Vagina (tissue), 2 donors: ENCODE measurements at places on chromosomes 4 and X. TPM values are rescaled to one million over a fixed set of nuclear protein-coding genes. Genes with fewer than 3 reads are reported as not detected.

DNA sequence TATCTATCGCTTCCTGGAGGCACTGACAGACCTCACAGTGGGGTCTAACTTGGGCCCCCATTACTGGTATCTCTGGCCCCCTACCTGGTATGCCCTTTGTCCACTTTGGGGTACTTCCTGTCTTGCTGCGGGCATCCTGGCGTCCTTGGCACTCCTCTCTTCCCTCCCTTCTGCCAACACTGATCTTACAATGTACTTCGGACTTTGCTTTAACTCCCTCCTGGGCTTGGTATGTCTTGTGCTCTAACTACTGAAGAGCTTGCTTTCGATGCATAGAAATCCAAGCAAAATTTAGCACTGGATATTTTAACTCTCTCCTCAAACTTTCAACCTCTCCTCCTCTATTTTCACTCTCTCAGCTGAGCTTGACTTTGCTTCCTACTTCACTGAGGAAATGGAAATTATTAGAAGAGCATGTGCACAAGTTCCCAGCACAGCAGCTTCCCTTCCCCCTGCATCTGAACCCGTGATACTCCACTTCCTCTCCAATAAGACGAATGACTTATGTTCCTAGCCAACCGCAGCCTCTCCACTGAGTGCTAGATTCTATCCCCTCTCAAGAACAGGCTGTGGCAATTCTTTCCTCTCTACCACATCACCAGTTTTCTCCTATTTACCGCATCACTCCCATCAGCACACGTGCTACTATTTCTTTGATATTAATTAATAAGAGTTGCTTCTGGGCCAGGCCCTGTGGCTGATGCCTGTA, 52.9 kb downstream of the SUPT20HL2 start:
- no peak for DNase-seq
- H3K27ac ChIP-seq, result peak overlapping the region; percentile 13
- H3K27me3 ChIP-seq, result no peaks in the 10 kb centered on the region
- H3K4me1 ChIP-seq, result no peaks in the 10 kb centered on the region

DNA sequence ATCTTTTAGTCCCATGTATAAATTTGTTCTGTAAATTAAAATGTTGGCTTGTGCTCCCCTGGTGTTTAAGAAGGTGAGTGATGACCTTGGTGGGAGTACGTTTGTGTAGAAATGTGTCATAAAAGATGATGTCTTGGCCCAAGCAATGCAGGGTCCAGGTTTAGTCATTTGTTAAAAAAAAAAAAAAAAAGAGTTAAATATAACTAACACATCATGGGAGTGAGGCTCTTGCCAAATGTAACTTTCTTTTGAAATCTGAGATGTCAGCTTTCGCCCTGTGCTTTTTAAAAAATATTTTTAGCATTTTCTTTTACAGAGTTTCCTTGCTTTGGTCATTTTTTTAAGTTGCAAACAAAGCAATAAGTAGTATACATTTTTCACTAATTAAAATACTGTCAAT, 135.6 kb downstream of the FBXO8 start:
- H3K27ac ChIP-seq, result no peak overlapping the region
- H3K4me3 ChIP-seq, result no peak overlapping the region
- no peaks in the 10 kb centered on the region for H3K4me1 ChIP-seq
- no peaks in the 10 kb centered on the region for H3K27me3 ChIP-seq
- no peaks in the 10 kb centered on the region for H3K36me3 ChIP-seq

GRCh38 chr4:76420188-76420761, 666 bp downstream of the CCDC158 start:
- H3K27ac ChIP-seq, result no peak overlapping the region
- peak overlapping the region; percentile 80 for H3K4me3 ChIP-seq
- no peak for DNase-seq
- no peaks in the 10 kb centered on the region for H3K27me3 ChIP-seq

GRCh38 chr4:25953740-25954139, 39.7 kb downstream of the SMIM20 start:
- no peaks in the 10 kb centered on the region for H3K4me1 ChIP-seq
- H3K27ac ChIP-seq, result no peak overlapping the region
- no peaks in the 10 kb centered on the region for H3K36me3 ChIP-seq
- no peaks in the 10 kb centered on the region for H3K27me3 ChIP-seq

DNA sequence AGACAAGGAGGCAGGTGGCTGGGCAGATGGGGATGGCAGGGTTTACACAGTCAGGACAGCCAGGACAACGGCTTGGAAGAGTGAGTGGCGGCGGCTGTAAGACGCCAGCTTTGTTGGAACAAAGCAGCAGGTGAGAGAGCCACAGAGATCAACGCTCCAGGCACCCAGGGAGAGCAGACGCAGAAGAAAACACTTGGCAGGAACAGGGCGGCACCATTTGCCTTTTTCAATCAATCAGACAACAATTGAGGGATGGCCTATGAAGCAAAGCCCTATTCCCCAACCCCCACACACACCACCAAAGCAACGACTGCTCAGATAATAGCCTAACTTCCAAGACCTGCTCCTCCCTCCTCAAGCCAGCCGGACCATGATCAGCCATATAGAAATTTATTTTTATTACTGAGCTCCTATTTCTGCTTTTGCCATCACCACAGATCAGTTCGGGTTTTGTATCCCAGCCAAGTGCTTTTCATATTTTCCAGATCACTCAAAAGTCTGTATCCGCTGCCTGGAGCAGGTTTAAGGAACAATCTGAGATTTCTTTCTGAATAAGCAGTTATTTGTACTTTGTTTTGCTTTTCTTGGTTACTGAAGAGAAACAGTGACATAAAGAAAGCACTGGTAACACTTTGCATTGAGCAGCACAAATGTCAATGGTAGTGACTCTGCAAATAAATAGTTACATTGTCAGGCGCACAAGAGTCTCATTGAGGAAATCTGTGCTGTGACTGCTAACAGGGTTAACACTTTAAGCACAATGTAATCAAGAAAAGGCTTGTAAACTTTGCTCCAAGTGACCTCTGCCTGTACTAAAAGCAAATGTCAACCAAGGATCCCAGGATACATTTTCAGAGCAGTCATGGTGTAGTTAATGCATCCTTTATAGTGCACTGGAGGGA, 81.8 kb upstream of the RBPJ start:
- no peaks in the 10 kb centered on the region for H3K27me3 ChIP-seq
- H3K36me3 ChIP-seq, result no peaks in the 10 kb centered on the region
- no peak overlapping the region for H3K27ac ChIP-seq
- peaks cover 6% of the 10 kb centered on the region for H3K4me1 ChIP-seq
- no peak for DNase-seq
- H3K4me3 ChIP-seq, result no peak overlapping the region

- no peak overlapping the region for H3K4me3 ChIP-seq
- no peaks in the 10 kb centered on the region for H3K27me3 ChIP-seq
- peaks cover 5% of the 10 kb centered on the region for H3K36me3 ChIP-seq
- no peak overlapping the region for H3K27ac ChIP-seq
Observed at GRCh38 chrX:130413415-130413814, 11.6 kb downstream of the RBMX2 start.

GRCh38 chrX:47358387-47359065, 11.9 kb upstream of the ZNF157 start:
- no peaks in the 10 kb centered on the region for H3K27me3 ChIP-seq
- no peaks in the 10 kb centered on the region for H3K4me1 ChIP-seq
- no peak overlapping the region for H3K27ac ChIP-seq
- no peaks in the 10 kb centered on the region for H3K36me3 ChIP-seq

GRCh38 chr4:169485086-169485485, 127.3 kb downstream of the NEK1 start:
- H3K36me3 ChIP-seq, result no peaks in the 10 kb centered on the region
- H3K27me3 ChIP-seq, result no peaks in the 10 kb centered on the region
- peaks cover 12% of the 10 kb centered on the region for H3K4me1 ChIP-seq
- no peak overlapping the region for H3K27ac ChIP-seq

DNA sequence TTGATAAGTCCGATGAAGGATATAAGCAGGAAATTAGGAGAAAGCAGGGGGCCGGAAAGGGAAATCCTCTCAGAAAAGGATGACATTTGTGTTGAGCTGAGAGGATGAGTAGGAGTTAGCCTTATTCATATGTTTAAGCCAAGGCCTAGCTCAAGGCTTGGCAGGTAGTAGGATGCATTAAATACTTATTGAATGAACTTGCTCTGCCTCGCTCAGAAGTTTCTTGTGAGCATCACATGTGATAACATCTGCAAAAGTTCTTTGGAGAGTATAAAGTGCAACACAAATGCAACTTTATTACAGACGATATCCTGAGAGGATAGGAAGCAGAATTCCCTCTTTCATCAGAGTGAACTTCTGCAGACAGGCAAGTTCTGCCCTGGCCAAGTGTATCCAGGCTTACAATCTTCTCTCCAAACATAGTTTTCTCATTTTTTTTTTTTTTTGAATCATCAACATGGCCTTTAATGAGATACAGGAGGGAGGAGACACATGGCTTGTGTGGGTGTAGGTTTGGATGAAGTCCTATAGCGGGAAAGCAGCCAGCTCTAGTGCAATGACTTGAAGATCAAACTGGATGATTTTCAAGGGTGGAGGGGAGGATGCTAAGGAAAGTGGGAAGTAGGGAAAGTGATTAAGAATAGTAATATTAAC, 48.1 kb downstream of the LUZP4 start:
- peaks cover 12% of the 10 kb centered on the region for H3K4me1 ChIP-seq
- H3K27me3 ChIP-seq, result no peaks in the 10 kb centered on the region
- H3K4me3 ChIP-seq, result no peak overlapping the region
- DNase-seq, result no peak

GRCh38 chr4:102521570-102521969, 20.4 kb downstream of the NFKB1 start:
- H3K27ac ChIP-seq, result no peak overlapping the region
- H3K27me3 ChIP-seq, result no peaks in the 10 kb centered on the region
- peaks cover 44% of the 10 kb centered on the region for H3K4me1 ChIP-seq
- DNase-seq, result no peak
- no peaks in the 10 kb centered on the region for H3K36me3 ChIP-seq

Gene UGT2B15
- total RNA-seq, result not detected

Gene XKRX
- 0.74 TPM for total RNA-seq

Gene CFAP99
- not detected for total RNA-seq
